Left kidney (tissue), 8 donors: ENCODE measurements at places on chromosomes 4 and X.

- DNase-seq: no peak
These were observed 41.8 kb downstream of the FNIP2 start for GRCh38 chr4:158810487-158811215.

DNA sequence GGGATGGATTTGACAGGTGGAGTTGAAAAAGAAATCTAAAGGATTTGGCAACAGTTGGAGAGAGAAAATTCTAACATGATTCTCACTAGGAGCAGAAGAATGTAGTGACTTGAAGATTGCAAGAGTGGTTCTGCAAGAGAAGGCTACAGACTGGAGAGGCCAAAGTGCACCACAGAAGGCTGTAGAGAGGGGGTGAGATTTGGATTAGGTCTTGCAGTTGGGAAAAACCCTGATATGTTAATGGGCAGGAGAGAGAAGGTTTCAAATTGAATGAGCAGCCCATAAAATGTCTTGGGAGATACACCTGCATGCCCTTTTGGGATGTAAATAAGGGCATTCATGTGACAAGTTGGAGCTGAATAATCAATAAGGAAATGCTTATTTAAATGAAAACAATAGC lies 14.7 kb upstream of the VEGFD start:
- DNase-seq: no peak

DNA sequence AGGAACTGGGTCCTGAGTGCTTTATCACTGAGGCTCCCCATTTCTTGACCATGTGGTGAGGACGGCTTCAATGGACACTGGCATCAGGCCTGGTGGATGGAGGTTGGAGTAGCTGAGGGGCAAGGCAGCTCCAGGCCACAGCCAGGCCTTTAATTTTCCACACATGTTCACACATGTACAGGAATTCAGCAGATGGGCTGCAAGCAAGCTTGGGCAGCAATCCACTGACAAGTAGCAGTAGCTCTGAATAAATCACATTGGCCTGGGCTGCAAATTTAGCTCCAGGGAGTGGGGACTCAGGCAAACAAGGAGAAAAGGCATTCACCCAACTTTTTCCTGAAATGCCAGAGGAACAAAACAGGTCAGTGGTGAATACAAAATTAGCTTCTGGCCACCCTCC lies 107.8 kb upstream of the SCML1 start:
- no peak for DNase-seq

DNA sequence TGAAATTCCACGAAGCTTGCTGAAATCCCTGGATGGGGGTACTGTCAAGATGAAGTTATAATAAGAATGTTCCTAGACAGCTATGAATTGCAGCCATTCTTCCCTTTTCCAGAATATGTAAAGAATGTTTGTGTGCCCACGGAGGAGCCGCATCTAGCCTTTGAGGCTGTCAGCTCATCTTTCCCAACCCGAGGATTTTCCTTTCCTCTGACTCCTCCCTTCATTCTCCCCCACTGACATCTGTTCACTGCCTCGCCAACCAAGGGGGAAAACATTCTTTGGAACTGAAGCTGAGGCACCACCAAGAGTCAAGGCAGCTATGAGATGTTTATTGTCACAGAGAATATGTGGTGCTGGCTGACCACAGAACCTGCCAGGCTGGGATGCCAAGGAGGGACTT lies 8.8 kb downstream of the NHSL2 start:
- no peak for DNase-seq

DNA sequence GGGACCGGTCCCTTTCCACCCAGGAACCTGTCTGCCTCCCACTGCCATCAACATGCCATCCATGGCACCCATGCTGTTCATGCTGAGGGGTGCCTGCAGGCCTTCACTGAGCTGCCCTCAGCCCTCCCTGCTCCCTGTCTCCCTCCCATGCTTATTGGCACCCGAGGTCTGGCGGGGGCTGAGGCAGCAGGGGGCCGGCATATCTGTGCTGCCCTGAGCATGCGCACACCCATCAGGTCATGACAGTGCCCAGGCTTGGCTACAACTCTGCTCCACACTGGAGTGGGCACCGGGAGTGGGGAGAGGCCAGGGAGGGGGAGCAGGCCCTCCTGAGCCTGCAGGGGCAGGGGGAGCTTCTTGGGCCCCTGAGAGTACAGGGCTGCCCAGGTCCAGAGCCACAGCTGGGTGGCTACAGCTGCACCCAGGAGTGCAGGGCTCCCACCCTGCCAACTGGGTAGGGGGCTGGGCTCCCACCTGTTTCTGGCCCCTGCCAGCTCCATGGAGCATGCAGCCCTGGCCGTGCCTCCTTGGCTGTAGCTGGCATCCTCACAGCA lies 395.8 kb upstream of the DMD start:
- DNase-seq: no peak

DNA sequence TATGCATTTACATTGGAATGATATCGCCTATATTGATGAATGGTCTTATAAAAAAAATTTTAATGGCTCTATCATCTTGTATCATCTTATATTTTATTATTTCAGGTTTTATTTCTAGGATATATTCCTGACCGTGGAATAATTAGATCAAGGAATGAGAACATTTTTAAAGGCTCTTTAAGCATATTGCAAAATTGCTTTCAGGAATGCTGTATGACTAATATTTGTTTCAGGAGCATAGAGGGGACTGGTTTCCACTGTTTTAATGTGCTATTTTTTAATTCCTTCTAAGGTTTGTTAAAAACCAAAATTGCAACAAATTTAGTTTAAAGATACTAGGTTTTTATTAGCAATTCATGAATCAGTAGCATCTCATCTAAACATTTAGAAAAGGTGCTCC lies 120.2 kb downstream of the BMPR1B start:
- DNase-seq: no peak

GRCh38 chr4:24809815-24810405 lies 14.5 kb downstream of the SOD3 start:
- DNase-seq: no peak

DNA sequence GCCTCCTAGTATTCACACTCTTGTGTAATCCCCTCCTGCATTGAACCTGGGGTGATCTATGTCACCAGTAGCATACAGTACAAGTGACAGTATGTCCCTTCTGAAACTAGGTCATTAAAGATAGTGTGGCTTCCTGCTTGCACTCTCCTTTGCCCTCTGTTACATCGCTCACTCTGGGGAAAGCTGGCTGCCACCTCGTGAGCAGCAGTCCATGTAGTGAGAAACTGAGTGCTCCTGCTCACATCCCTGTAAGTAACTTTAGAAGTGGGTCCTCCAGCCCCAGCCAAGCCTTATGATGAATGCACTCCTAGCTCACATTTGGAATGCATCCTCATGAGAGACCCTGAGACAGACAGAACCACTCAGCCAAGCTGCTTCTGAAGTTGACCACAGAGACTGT lies 89.8 kb upstream of the TNIP3 start:
- no peak for DNase-seq
